ENCODE measurements at places on chromosomes 4 and X.

GRCh38 chrX:10156199-10157031, at the start of gene CLCN4:
Gene CLCN4, plus strand, starts transcription at chrX:10156975. Its CDS starts 28,058 bp downstream, at chrX:10185033.
- no peak for DNase-seq

- DNase-seq = no peak
Observed at GRCh38 chrX:40897718-40898270, 162.5 kb upstream of the MED14 start.

- no peak for DNase-seq
Observed at GRCh38 chrX:154758696-154759095, 4.0 kb upstream of the DKC1 start.

- no peak for DNase-seq
Observed at GRCh38 chrX:121360280-121360679, 312.9 kb downstream of the GLUD2 start.

DNA sequence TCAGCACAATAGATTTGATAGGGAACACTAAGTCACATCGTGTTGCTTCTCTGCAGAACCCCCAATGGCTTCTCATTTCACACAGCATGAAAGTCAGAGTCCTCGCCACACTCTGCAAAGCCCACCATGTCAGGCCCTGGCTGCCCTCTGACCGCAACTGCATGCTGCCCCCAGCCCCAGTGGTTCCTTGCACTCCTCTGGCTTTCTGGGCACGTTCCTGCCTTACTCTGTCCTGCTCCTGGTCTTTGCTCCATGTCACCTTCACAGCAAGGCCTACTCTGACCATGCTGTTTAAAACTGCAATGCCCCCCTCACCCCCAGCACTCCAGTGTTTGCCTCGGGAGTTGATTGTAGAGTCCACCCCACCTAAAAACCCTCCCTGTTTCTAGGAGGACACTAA, 78.1 kb downstream of the EVC start:
- DNase-seq = no peak

DNA sequence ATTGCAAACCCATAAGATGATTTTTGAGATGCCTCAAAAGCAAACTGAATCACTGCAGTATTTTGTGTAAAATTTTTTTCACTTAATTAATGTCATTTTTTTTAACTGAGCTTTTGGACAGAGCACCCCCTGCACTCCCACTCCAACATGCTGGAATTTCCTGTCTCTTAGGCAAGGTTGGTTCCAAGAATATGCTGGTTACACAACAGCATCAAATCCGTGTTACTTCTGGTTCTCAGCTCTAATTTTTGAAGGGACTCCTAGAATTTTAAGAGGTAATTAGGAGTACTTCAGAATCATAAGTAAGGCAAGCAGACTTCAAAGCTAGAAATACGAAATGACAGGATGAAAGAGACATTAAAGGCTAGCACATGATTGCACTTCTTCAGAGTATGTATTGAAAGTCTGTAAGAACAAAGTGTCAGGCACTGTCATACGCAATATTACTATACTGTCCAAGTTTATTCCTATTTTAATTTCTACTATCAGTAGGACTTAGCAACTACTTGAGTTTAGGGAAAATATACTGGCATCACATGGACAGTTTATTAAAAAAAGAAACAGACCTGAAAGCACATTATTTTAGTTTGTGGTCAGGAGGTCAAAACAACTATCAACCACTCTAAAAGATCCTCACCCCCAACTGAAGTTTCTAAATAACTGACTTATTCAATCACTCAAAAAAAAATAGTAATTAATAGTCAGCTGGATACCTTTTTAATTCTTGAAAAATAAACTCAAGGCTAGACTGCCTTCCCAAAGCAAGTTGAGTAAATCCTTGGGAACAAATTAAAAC, 1.6 kb upstream of the JCHAIN start:
- DNase-seq = no peak

- no peak for DNase-seq
Observed at GRCh38 chr4:100098681-100099080, 91.6 kb downstream of the DDIT4L start.

- no peak for DNase-seq
Observed at GRCh38 chrX:104668550-104668949, 102.6 kb downstream of the IL1RAPL2 start.

- DNase-seq = no peak
Observed at GRCh38 chr4:14965071-14965470, 37.2 kb upstream of the CPEB2 start.

DNA sequence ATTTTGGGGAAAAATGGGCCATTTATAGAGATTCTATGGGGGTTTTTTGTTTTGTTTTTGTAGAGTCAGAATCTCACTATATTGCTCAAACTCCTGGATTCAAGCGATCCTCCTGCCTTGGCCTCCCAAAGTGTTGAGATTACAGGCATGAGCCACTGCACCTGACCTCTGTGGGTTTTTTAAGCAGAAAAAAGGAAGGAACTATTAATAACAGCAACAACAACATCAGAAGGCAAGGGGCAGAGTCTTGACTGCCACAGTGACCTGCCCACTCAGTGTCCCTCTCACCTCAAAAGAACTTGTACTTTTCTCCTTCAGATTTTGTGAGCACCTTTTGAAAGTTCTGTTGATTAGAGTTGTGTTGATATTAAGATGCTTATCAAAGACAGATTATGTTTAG, 48.1 kb downstream of the FNIP2 start:
- DNase-seq = no peak

DNA sequence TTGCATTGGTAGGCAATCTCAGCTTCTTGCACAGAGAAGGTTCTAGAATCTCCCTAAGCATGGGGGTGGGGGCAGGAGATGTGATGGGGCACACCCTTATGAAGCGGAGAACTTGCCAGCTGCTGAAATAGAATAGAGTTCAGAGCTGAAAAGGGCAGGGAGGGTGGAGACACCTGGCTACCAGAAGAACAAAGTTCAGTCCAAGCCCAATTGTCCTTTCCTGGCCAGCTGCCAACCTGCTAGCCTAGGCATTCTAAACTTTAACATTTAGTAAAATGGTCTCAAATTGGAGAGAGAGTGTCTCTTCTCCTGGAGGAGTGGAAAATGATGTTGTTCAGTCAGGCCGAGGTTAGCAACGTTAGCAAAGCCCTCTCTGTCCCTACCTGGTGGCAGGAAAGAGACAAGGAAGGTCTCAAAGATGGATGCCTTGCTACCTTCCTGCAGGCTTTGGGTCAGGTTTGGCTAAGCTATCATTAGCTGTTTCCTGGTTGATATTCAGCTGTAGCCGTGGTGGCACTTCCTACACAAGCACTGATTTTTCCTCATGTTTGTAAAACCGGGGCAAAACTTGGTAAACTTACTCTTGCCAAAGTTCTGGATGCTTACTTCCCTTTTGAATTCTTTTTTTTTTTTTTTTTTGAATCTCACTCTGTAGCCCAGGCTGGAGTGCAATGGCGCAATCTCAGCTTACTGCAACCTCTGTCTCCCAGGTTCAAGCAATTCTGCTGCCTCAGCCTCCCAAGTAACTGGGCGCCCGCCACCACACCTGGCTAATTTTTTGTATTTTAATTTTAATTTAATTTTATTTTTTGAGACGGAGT, 34.7 kb upstream of the NYX start:
- DNase-seq = no peak

GRCh38 chrX:136344320-136344719, 43.6 kb downstream of the ADGRG4 start:
- DNase-seq = no peak

- no peak for DNase-seq
Observed at GRCh38 chr4:122715221-122715620, 17.3 kb upstream of the BBS12 start.

- no peak for DNase-seq
Observed at GRCh38 chr4:121358473-121358872, 22.3 kb downstream of the QRFPR start.

GRCh38 chr4:680928-681645, 6.7 kb downstream of the MYL5 start:
- DNase-seq = no peak

DNA sequence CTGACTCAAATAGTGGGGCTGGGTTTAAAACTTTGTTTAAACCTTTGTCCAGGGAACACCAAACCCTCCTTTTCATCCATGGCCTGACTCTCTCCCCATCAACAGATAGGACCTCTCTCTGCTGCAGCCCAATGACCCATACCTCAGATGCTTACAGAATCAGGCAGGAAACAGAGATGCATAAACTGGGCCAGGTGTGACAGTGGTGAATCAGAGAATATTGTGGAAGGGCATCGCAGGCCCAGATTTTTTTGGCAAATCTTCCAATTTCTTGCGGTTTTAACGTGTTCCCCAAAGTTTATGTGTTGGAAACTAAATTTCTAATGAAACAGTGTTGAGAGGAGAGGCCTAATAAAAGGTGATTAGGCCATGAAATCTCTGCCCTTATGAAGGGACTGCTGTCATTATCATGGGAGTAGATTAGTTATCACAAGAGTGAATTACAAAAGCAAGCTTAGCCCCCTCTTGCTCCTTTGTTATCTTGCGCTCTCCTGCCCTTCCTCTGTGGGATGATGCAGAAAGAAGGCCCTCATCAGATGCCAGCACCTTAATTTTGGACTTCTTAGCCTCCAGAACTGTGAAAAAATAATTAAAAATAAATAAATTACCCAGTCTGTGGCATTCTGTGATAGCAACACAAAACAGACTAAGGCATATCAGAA, 82.8 kb downstream of the STK32B start:
- DNase-seq = no peak

GRCh38 chrX:30892591-30892990, 3.5 kb upstream of the TAB3 start:
- DNase-seq = no peak

GRCh38 chr4:150280081-150280895, 202.0 kb downstream of the DCLK2 start:
- no peak for DNase-seq

- DNase-seq = no peak
Observed at GRCh38 chr4:114674080-114674479, 75.5 kb downstream of the UGT8 start.

DNA sequence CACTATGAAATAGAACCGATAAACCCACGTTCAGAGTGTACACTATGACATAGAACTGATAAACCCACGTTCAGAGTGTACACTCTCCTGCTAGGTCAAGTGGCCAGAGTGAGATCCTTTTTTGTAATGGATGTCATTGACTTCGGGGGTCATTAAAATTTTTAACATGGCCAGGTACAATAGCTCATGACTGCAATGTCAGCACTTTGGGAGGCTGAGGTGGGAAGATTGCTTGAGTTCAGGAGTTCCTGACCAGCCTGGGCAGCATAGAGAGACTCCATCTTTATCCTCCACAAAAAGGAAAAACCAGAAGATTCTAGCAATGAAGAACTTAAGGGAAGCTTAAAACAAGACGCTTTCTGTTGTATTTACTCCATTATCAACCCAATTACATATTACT, 439.7 kb upstream of the FRG1 start:
- no peak for DNase-seq

DNA sequence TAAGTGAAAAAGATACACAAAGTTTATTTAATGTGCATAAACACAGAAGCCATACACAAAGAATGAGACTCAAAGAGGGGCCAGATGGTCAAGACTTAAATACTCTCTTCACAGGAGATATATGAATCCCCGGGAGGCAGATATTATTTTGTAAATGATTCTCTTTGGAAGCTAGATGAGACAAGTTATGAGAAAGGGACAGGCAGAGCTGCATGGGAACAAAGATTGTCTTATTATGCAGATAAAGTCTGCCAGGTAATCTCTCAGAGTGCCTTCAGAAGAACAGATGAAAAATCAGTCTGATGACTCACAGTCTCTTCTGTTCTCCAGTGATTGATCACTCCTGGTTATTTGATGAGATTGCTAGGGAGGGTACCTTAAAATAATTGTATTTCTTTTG, 89.0 kb downstream of the NAF1 start:
- DNase-seq = no peak

- DNase-seq = no peak
Observed at GRCh38 chrX:24515447-24515846, 50.4 kb downstream of the PDK3 start.

GRCh38 chr4:28883211-28883610, 1837.0 kb upstream of the PCDH7 start:
- DNase-seq = no peak

- DNase-seq = no peak
Observed at GRCh38 chrX:100915562-100915961, 13.2 kb downstream of the XKRX start.

- DNase-seq = no peak
Observed at GRCh38 chrX:40853004-40853815, 117.9 kb upstream of the MED14 start.

- no peak for DNase-seq
Observed at GRCh38 chrX:123487236-123487635, 245.6 kb downstream of the THOC2 start.

- no peak for DNase-seq
Observed at GRCh38 chr4:118981171-118981838, 92.7 kb downstream of the SYNPO2 start.

GRCh38 chrX:132017431-132018185, 5.5 kb upstream of the STK26 start:
- DNase-seq = no peak

GRCh38 chr4:33996075-33996718, 2248.1 kb downstream of the ARAP2 start:
- no peak for DNase-seq

DNA sequence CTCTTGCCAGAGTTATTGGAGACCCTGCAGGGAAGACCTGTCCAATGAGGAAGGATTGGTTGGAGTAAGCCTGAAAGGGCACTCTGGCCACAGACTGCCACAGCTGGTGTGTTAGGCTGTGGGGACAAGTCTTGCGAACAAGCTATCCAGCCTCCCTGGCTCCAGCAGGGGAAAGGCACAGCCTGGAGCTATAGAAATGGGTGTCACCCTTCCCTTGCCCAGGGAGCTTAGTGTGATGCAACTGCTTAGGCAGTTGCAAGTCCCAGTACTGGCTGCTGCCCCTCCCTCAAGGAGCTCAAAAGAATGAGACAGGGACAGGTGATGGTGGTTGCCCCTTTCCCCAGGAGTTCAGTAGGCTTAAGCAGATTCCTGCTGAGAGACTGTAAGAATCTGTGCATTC, 165.7 kb upstream of the CT83 start:
- no peak for DNase-seq

- DNase-seq = no peak
Observed at GRCh38 chr4:94577136-94577535, 125.4 kb downstream of the PDLIM5 start.

GRCh38 chr4:160319221-160319867, 1216.5 kb downstream of the RAPGEF2 start:
- no peak for DNase-seq

DNA sequence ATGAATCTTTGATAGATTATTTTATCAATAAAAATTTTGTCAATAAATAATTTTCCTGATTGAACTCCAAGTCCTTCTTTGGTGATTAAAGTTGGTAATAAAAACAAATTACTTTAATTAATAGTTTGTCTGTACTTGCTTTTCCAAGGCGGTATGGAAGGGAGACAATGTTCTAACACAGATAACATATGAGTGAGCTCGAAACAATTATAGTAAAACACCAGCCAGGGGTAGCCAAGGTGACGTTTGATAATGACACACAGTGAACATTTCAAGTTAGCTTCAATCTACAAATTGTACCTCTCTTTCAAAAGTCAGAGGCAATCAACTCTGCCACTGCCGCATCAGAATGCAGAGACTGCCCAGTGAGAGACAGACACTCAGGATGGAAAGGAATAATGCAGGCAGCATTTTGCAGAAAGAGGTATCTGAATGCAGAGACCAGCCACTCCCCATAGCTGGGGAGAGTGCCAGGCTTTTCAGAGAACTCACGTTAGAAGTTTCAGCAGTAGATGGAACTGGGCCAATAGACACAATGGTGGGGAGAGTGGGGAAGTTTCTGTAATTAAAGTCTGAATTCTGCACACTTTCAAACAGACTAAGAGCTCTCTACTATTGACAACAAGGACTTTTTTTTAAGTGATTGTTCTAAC, 18.1 kb upstream of the ATOH1 start:
- DNase-seq = no peak
